ENCODE measurements at places on chromosomes 3 and 15.

- no peak for DNase-seq
Observed at GRCh38 chr15:90046911-90047392, 45.8 kb downstream of the ZNF710 start.

GRCh38 chr15:85475711-85476110 lies 95.3 kb downstream of the AKAP13 start:
- no peak for DNase-seq

GRCh38 chr3:63976161-63976871 lies 47.0 kb downstream of the PSMD6 start:
- peak; percentile 99 for DNase-seq

DNA sequence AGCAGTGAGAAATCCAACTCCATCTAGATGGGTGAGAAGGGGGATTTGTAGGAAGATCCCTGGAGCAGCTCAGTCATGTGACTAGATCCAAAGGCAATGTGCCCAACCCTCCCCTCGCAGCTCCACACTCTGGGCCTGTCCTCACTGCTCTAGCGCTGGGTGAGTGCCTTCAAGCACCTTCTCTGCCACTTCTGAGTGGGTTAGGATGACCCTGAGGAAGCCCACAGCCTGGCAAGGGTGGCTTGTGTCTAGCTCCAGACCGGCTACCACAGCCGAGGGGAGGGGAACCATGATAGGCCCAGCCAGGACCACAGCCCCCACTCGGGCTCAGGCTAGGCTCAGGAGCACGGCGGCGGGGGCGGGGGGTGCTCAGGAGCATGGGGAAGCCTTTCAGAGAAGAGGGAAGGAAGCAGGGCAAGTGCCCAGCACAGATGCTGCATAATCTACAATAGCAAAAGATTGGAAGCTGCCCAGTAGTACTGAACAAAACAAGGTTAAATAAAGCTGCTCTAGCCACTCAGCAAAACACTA lies 1.7 kb downstream of the SPATA12 start:
- no peak for DNase-seq

DNA sequence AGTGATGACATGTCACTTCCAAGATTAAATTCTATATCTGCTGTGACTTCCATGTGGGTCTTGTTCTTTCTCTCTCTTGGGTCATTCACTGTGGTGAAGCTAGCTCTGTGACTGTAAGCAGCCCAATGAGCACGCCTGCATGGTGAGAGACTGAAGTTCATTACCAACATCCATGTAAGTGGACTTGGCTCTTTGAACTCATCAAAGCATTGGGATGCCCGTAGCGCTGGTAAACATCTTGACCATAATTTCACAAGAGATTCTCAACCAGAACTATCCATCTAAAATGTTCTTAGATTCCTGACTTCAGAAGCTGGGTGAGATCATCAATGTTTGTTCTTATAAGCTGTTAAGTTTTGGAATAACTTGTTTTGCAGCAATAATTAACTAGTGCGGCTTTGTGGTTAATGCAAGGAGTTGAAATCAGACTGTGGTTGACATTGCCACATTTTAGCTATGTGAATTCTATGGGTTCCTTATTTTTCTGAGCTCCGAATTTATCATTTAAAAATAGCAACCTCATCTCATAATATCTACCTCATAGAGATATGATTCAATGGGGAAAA lies 31.6 kb upstream of the LRRC3B start:
- DNase-seq = no peak

DNA sequence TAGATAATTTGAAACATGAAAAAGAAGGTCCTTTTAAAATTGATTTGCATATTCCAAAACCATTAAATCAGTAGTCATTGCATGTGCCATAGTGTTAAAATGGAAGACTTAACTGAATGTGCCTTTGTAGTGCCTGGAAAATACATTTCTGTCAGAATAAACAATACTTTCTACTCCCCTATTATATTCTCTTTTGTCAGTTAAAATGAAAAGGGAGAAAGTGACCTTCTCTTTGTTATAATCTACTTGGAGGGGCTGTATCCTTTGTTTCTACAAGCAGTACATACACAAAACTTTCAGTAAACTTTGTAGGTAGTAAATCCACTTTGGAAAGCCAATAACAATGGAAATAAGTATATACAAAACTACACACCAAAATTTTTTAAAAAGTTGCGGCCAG lies 189.5 kb downstream of the NLGN1 start:
- DNase-seq = no peak

DNA sequence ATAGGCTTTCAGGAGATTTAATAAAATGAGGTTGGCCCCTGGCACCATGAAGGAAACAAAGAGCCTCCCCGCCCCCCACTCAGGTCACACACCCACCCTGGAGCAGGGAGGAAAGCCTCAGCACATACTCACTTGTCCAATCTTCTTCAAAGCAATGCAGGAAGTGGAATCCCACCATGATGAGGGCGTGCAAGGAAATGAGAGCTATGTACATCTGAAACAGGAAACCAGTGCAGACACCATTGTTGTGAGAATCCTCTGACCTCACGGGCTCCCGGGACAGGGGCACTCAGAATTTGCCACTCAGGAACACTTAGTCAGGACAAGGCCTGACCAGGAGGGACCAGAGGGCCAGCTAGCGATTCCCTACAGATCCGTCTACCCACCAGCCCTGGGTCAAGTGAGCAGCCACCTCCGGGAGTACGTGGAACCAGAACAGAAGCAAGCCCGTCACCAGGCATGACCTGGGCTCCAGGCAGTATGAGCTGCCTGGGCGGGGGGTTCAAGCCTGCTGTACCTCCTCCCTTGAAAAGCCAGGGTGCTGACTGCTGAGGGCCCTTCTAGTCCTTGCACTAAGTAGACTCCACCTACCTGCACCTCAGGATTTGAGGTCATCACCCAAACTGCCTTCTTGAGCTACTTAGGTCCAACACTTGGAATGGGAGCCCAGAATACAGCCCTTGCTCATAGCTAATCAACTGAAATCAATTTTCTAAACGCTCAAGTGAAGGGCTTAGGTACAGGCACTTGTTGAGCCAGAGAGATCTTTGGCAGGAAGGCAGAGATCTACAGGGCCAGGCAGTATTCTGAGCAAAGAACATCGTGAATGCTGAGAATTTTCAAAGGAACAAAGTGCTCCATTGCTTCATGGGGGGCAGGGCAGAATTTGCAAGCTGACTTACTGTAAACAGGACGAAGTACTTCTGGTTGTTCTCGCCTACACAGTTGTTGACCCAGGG lies 42.7 kb downstream of the ZDHHC3 start:
- no peak for DNase-seq

DNA sequence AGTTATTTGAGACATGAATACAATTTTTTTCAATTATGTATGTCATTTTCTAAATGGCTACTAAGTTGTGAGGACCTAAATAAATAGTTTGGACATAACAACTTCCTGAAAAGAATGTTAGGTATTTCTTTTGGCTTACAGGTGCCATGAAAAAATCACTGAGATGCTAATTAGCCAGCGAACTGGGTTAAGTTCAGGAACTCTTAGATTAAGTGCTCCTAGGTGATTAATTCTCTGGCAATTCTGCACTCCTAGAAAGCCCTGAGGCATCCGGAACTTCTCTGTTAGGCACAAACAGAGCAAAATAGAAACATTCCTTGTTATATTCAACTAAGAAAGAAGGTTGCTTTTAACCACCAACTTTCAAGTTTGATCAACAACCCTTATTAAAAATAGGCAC lies 192.3 kb downstream of the STAG1 start:
- no peak for DNase-seq

DNA sequence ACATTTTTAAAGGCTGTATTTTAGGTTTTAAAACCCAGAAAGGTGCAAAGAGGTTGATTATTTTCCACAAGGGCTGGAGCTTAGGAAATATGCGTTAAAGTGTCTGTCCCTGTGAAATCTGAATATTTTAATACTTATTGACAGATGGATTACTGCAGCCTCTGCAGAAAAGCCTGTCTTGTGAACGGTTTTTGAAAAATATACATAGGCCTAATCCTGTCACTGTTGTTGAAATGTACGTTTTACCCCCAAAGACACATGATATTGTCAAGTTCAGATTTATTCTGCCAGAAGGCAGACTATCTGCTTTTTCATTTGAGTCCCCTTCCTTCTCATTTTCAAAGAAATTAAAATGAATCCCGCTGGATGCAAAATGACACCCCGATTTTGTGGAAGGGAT lies 2.2 kb upstream of the BCL6 start:
- no peak for DNase-seq

DNA sequence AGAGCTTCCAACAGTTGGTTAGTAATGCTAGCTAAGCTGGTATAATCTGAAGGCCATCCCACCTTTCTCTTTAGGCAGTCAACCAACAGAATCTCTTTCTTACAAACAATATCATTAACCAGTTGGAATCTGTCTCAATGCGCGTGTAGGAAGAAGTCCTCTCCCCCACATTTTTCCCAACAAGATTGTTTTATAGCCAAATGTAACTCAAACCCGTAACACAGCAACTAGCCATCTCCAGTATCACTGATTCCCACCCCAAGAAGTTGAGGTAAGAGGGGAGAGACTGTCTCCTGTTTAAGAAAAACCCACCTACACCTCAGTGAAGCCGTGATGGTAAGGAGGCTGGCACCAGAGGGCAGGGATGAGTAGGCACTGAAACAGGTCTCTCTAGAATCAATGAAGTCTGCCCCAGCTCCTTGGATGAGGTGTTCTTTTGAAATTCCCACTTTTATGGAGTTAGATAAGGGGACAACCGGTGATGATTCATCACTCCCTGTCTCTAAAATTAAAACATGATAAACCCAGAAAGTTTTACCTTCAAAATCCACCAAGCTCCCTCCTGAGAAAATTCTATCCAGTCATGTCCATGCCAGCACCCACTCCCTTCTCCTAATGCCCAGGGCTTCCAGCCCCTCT lies 30.9 kb downstream of the CDC25A start:
- peak; percentile 23 for DNase-seq

DNA sequence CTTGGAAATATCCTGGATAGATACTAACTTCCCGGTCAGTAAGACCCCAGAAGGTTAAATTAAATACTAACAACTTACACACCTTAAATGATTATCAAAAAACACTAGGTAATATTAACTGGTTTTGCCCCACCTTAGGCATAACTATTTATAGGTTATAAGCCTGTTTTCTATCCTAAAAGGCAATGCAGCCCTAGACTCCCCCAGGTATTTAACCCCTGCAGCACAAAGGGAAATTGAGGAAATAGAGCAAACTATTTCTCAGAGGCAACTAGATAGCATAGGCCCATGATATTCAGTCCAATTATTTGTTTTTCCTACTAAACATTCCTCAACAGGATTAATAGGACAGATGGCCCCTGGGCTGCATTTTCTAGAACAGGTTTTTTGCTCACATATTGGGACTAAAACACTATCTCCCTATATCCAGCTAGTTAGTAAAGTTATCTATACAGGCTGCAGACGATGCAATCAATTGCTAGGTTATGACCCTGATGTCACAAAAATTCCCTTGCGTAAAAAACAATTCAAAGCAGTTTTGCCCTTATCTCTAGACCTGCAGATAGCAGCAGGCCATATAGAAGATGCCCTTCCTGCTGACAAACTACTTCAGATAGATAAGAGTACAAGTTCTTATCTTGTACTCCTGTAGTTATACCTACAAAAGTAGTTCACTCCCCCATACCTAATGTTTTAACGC lies 221.3 kb downstream of the DTWD1 start:
- no peak for DNase-seq

DNA sequence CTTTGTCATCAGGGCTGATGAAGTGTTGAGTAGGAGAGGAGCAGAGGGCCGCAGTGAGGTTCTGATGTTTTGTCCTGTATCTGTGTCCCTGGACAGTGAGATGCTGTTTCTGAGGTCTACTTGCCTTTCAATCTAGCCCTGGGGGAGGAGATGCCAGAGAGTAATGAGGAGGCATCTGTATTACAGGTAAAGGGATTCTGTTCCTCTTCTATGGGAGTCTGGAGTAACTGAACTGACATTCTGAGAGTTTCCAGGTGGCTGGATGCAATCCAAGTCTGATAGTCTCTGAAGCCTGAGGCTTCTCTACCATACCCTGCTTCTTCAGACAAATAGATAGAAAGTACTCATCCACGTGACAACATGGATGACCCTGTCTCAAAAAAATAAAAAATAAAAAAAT lies 60.9 kb downstream of the IL12A start:
- DNase-seq = no peak

DNA sequence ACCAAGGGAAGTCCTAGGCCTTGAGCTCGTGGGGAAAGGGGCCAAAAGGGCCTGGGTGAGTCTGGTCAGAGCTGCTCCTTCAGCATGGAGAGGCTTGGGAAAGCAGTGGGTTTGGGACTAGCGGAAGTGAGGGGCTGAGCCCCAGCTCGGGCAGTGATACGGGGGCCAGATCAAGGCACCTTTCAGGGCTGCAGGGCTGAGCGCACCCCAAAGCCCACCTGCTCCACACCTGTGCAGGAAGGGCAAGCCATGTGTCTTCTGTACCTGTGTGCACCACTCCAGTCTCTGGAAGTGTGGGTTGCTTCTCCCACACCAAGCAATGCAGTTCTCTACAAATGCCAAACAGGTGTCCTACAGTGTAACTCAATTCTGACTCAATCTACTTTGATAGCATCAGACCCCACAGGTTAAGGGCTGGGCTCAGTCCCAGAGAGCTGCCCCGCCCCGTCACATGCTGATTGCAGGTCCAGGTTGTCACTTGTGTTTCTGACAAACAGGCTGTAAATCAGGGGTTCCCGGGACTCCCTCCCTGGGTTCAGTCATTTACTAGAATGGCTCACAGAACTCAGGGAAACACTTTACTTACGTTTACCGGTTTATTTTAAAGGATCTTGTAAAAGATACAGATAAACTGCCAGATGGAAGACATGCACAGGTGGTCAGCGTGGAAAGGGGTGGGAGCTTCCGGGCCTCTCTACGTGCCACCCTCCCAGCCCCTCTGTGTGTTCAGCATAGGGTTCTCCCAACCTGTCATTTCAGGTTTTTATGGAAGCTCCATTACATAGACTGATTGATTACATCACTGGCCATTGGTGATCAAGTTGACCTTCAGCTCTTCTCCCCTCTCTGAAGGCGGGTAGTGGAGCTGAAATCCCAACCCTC lies 28.8 kb upstream of the KLF13 start:
- no peak for DNase-seq

DNA sequence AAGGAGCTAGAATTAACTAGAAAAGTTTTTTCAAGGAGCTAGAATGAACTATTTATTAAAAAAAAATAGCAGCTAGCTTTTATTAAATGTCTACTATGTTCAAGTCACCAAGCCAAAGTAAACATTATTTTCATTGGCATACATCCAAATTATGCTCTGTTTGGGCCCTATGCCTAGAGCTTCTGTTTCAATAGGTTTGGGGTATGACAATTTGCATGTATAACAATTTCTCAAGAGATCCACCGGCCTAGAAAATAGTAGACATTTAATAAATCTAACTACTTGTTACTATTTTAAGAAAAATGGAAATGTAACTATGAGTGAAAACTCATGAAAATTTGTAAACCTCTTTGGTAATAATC lies 8.0 kb downstream of the GABRR3 start:
- DNase-seq = peak; percentile 16

GRCh38 chr3:25372167-25372566 lies 55.9 kb upstream of the RARB start:
- peak; percentile 34 for DNase-seq

GRCh38 chr3:51670053-51670822 lies 814 bp upstream of the TEX264 start:
- no peak for DNase-seq

Measured in cardiac fibroblast (primary cell).